ENCODE measurements at places on chromosomes 5 and 9.

DNA sequence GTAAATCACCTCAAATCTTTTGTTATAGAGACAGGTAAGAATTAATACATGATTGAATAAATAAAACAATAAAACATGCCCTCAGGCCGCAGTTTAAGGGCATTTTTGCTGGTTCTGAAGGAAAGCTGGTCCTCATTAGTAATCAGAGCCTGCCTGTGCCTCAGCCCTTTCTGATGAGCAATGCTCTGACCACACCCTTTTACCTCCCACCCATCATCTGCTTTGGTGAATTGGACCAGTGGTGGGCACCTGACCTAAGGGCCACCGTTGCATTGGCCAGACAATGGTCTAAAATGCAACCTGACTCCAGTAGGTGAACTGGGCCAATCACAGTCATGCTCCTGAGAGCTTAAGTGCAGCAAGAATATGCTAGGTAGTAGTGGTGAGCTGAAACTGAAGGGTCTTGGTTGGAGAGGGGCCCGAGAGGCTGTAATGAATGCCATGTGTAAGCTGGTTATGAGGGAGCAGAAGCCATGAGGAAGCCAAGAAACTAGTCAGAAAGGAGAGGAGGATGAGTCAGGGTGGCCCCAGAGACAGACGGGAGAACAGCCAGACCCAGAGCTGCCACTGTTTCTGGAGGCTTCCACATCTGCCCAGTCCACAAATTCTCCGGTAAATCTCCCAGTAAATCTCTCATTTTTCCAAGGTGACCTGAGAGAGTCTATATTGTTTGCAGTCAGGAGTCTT, 45.5 kb upstream of the ZSWIM6 start:
- DNase-seq, result no peak

DNA sequence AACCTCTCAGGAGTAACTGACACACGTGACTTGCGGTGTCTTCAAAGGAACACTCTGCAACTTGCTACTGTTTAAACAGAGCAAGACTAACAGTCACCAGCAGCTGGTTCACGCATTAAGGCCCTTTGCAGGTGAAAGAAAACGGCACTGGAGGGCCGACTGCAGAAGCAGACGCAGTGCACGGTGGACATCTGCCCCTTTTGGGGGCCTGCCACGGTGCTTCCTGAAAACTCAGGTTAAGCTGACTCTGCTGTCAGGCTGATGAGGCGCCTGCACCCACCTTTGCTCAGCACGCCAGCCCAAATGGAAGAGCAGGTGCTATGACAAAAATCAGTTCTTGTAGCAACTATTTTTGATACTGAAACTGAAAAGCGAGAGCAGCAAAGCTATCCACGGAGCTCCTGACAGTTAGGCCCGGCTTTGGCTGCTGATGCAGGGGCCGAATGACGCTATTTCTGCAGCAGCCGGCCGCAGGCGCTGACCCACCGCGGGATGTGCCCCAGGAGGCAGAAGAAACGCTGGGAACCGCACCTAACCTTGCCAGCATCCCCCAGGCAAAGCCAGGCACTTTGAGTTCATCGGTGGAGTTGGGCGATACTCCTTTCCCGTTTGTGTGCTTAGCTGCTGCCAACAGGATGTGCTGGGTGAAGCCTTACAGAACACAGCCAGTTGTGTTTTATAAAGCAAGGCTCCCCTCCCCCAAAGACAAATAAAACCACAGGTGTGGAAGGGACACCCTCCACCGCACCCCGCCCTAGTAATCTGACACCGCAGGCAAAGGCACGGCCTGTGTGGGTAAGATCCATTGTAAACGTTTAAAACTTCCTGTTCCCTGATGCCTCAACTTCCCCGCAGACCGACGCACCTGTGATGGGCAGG, 21.1 kb upstream of the TERT start:
- DNase-seq, result no peak

- DNase-seq, result no peak
Measured at GRCh38 chr5:136269973-136270372, 77.0 kb upstream of the SMIM32 start.

DNA sequence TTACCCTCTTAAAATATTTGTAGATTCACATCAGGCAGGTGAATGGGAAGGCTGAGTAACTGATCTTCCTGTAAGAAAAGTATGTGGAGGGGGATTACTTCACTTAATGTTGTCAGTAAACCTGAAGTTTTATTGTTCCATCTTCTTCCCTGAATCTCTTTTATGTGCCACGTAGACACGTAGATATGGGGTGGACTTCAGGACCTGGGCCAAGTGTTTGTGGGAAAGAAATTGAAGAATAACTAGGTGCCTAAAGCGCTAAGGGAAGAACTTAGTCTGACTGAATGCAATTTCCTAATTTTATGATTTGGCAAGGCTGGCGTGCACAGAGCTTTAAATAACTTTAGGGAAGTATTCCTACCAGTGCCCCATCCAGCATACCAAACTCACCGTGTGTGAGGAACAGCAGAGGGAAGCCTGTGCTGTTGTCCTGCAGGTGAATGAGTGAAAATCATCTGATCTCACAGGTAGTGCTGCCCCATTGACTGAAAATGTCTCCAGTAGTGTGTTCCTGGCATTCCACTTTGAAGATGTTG, 323.4 kb downstream of the KDM4C start:
- DNase-seq, result no peak

DNA sequence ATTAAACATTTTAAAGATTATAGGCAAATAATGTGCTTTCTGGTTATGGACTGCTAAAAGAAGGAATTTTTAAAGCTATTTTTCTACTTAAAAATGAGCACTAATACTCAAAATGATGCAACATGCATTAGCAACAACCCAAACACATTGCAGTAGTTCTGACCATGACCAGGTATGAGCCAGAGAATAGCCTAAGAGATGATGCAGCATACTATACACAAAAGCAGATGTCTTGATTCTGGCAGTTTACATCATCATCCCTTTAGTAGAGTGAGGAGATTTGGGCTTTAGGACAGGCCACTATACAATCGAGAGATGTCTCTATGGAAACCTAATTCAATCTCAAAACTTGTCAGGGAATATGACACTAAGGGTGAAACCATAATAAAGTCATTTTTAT, 307.1 kb downstream of the PRR16 start:
- DNase-seq, result no peak

GRCh38 chr5:142023836-142024235, 11.0 kb upstream of the GNPDA1 start:
- DNase-seq, result no peak

- DNase-seq, result no peak
Measured at GRCh38 chr5:980001-980588, 28.5 kb upstream of the NKD2 start.

DNA sequence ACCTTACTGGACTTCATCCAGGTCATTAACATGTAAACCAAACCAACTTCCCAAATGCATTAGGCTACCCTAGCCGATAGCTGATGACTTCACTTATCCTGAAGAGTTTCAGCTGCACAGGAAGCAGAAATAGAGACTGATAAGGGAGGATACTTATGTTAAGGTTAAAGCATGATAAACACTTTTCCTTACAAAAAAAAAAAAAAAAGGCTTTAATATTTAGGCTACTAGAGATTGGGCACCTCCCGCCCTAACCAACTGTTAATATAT, 1.6 kb upstream of the MEF2C start:
- no peak for DNase-seq

DNA sequence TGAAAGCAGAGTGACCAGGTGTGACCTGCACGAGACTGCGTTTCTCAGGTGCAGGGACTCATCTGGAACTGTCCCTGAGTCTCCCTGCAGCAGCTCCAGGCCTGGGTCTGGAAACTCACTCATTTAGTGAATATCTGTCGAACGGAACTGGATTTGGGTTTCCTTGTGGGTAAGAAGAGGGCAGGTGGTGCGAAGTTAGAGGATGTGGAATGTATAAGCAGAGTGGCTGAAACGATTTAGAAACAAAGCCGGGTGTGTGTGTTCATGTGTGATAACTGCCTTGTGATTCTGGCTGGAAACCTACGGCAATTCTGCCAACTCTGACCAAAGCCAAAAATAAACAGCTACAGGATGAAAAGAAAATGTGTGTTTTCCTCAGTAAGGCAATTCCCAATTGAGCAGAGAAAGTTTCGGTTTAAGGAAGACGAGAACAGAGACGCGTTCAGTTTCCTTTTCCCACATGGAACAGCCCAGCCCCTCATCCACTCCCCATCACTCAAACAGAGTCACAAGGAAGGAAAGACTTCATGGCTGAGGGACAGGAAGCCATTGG, 130.3 kb downstream of the NSG2 start:
- no peak for DNase-seq

DNA sequence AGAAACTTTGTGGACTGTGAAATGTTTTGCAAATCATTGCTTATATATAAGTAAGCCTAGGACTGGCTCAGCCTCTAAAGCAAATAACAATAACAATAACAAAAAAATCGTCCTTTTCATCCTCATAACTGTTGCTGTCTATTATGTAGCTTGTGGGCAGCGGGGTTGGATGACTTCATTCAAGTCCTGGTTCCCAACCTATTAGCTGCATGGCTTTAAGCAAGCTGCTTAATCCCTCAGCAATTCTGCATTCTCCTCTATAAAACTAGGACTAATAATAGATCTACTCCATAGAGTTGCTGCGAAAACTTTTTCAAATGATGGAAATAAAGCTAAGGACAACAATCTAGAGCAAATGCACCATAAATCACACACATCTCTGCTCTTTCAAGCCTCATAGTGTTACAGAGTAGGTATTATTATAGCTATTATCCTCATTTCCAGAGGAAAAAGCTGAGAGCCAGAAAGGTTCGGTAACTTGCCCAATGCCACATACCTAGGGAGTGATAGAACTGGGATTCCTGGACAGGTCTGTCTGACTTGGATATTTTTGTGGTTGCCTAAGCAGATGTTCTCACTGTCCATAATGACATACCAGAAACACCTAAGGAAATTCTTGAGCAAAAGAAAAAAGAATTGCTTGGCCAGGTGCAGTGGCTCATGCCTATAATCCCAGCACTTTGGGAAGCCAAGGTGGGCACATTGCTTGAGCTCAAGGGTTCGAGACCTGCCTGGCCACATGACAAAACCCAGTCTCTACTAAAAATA, 98.8 kb upstream of the ADRA1B start:
- no peak for DNase-seq

DNA sequence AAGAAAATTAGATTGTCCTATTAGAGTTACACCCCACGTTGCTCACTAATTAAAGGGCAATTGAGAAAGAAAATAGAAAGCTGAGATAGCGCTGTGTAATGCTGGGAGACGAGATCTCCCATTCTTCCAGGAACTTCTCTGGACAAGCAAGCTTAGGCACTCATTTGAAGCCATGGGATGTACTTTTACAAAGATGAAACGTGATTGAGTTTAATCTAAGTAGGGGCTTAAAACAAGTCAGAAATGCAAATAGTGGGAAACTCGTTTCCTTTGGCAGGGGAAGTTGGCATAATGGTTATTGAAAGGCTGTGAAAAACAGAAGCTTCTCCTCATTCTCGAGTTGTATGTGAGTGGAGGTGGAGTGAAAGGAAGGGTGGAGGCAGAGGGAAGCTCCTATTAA, 3.7 kb downstream of the PRDM6 start:
- no peak for DNase-seq

- DNase-seq, result no peak
Measured at GRCh38 chr5:98635656-98636055, 137.8 kb upstream of the RGMB start.

GRCh38 chr9:89185980-89186379, 7.4 kb upstream of the SHC3 start:
- DNase-seq, result no peak

GRCh38 chr5:65103756-65104440, 335.2 kb downstream of the CWC27 start:
- DNase-seq, result no peak

DNA sequence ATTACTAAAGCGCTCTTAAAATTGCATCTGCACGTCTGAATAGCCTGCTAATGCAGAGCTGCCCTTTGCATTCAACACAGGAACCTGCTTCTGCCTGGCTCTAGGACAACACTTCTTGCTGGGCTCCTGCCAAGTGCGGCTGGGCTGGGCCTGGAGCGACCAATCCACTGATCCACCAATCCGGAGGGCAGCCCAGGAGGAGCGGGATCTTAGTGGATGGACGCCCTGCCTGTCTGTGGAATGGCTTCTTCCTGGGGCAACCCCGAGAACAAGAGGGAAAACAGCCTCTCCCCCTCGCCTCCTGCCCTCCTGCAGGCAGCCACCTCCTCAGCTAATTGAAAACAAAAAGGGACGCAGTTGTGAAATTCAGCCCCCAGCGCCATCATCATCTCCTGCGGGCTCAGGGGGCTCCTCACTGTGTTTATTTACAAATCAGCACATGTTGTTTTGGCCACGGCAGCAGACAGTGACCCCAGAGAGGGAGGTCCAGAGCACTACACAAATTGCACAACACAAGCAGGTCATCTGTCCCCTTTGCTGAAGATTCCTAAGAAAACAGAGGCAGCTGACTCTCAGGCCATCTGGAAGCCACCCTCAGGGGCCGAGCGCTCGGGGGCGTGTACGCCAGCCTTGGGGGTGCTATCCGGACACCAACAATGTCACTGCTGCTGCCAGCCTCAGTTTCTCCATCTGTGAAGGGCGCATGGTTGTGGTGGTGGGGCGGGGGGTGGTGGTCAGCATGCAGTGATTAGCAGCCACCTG, 57.3 kb downstream of the GADD45G start:
- DNase-seq, result no peak

GRCh38 chr9:108411632-108412031, 444.2 kb downstream of the ACTL7B start:
- DNase-seq, result no peak

DNA sequence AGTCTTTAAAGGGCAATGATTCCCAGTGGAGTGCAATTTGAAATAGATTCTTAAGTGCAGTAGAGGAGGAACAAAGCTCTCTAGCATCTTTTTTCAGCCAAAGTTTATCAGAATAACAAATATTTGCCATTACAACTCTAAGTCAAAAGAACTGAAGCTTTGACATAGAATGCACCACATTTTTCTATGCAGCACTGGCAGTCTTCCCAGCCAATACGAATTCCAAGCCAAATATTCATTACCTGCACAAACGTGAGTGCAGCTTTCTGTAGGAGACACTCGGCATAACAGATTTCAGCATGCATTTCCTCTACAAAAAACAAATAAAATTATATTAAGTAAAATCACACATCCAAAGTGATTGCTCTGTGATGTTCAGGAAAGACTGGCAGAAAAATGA, 103.4 kb downstream of the TTC39B start:
- no peak for DNase-seq

- DNase-seq, result no peak
Measured at GRCh38 chr9:123872710-123873109, 57.2 kb downstream of the DENND1A start.

- DNase-seq, result no peak
Measured at GRCh38 chr5:13976867-13977830, 32.7 kb upstream of the DNAH5 start.

GRCh38 chr5:161846746-161847145, 1.2 kb upstream of the GABRA1 start:
- DNase-seq, result no peak

- DNase-seq, result no peak
Measured at GRCh38 chr5:106649031-106649430, 1021.7 kb downstream of the EFNA5 start.

- DNase-seq, result no peak
Measured at GRCh38 chr9:14136047-14136635, 177.8 kb downstream of the NFIB start.

Measured in activated CD4-positive, alpha-beta T cell treated with anti-CD3 and anti-CD28 coated beads for 24 hours (primary cell).